ENCODE measurements at places on chromosomes 5 and 9.

DNA sequence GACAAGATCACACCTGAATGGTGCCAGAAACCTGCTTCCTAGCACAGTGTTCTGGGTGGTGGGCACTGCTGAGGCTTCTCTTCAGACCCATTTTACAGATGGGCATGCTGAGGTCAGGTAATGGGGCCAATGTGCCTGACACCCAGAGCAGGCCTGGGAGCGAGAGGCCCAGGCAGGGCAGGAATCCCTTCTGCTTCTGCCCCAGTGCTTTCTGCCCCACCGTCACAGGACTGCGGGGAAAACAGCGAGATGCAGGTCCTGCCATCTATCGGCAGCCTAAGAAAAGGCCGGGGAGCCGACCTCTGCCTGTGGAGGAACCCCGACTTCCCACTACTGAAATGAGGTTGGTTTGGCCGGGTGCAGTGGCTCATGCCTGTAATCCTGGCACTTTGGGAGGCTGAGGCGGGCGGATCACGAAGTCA lies 22.8 kb upstream of the RNU6ATAC start:
- DNase-seq: no peak

DNA sequence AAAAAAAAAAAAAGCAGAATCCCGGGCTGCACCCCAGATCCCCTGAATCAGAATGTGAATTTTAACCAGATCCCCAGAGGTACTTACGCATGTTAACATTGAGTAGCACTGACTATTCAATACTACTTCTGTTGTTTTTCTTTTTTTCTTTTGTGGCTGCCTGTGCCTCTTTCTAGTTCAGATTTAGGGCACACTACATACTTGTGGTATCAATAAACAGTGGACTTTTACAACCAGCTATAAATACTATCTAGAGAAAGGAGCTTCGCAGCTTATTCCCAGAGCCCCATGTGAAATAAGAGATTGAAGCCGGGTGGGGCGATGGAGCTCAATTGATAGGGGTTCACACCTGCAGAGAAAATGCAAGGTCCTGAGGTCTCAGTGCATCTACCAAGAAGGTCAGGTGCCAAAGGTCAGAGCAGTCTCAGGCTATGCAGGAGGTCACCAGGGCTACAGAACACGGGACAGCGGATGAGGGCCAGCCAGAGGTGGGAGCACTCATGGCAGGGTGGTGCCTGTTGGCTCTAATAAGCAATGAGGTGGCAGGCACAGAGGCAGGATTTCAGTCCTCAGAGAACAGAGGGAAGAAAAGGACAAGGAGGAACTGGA lies 22.3 kb downstream of the WWC1 start:
- DNase-seq: no peak

DNA sequence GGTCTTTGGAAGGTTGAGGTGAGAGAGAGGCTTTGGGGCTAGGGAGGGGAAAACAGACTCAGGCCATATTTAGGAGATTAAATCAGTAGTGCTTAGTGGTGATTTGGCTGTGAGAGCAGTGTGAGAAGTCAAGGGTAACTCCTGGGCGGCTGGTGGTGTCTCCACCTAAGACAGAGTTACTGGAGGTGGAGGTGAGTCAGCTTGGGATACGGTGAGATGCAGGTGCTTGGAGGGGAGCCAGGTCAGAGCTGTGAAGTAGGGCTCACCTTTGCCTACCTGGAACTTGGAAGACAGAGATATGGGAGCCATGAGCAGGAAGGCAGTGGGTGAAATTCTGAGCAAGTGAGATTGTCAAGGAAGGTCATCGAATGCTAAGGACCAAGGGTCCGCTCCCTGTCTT lies 24.5 kb downstream of the RGS3 start:
- no peak for DNase-seq

DNA sequence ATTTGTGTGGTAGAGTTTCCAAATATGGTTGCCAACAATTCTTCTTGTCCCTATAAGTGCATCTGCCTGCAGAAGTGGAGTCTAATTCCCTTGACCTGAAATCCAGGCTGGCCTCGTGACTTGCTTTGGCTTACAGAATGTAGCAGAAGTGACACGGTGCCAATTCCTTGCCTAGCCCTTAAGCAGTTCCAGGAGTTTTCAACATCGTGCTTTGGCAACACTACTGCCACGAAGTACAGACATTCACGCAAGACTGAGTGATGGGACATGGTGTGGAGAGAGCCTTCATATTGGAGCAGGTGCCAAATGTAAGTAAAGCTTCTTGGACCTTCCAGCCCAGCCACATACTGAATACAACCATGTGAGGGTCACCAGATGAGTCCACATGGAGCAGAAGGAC lies 92.9 kb upstream of the NEK6 start:
- no peak for DNase-seq

GRCh38 chr5:78506261-78507024 lies 142.1 kb downstream of the LHFPL2 start:
- no peak for DNase-seq

DNA sequence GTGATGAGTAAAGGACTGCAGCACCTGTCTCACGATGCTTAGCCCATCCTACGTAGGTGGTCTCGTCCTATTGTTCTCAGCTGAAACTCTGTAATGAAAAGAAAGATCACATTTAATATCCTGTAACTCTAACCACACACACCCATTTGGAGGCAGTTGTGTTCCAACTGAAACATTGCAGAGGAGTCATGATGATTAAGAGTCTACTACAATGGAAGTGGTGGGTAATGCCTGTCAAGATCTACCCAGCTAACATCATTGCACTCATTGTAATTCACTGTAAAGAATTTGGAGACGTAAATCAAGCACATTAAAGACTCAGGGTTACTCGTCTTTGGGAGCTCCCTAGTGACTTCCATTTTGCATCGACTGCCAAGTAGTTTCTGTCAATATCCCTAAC lies 106.0 kb upstream of the PTPN3 start:
- no peak for DNase-seq

- DNase-seq: no peak
Observed at GRCh38 chr5:71737931-71738539, 19.0 kb downstream of the CARTPT start.

- DNase-seq: no peak
Observed at GRCh38 chr5:178143246-178143645, 10.4 kb downstream of the NHP2 start.

DNA sequence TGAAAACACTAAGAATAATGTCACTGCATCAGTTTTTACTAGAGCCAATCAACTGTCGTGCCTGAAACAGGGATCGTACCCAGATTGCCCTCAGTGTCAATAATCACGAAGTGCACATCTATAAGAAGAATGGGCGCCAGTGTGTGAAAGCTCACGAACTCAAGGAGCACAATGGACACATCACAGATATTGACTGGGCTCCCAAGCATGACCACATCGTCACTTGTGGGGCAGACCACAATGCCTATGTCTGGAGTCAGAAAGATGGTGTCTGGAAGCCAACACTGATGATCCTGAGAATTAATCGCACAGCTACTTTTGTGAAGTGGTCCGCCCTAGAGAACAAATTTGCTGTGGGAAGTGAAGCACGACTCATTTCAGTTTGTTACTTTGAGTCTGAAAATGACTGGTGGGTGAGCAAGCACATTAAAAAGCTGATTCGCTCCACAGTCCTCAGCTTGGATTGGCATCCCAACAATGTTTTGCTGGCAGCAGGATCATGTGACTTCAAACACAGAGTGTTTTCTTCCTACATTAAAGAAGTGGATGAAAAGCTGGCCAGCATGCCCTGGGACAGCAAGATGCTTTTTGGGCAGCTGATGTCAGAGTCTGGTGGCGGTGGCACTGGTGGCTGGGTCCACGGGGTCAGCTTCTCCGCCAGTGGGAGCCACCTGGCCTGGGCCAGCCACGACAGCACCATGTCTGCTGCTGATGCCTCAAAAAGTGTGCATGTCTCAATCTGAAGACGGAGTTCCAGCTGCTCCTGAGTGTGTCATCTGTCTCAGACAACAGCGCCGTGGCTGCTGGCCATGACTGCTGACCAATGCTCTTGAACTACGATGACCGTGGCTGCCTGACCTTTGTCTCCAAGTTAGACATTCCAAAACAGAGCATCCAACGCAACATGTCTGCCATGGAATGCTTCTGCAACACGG lies 32.2 kb downstream of the NSA2 start:
- DNase-seq: no peak

DNA sequence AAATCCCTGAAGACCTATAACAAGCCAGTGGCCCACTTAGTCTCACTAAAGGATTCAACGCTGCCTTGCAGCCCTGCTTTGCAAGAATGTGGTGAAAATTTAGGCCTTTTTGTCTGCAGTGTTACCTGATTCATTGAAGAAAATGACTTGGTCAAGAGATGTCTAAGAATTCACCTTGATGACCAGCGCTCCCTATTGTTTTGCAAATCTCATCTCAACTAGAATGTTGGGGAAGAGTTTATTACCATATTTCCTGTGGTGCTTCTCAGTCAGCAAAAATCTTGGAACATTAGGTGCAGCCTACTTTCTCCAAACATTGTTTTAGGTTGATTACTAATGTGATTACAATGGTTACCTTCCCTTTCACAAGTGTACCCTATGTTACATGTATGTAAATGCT lies 53.5 kb downstream of the PLK2 start:
- DNase-seq: no peak

DNA sequence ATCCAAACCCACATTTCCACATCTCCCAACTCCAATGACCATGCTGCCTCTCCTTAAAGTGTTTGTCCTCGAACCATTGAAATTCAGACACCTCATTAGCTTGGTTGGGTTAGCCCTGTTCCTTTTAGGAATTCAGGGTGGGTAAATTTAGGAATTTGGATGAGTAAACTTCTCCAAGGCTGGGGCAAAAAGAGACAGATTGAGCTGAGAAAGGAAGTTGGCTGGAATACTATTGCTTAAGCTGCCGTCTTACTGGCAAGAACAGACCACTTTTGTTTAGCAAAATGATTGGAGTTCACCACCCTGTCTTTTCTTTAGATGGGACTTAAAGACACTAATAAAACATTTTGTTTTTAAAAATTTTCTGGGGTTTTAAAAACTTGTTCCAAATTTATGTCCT lies 143.6 kb upstream of the GDNF start:
- no peak for DNase-seq

- DNase-seq: no peak
Observed at GRCh38 chr5:57684299-57684702, 201.7 kb upstream of the ACTBL2 start.

DNA sequence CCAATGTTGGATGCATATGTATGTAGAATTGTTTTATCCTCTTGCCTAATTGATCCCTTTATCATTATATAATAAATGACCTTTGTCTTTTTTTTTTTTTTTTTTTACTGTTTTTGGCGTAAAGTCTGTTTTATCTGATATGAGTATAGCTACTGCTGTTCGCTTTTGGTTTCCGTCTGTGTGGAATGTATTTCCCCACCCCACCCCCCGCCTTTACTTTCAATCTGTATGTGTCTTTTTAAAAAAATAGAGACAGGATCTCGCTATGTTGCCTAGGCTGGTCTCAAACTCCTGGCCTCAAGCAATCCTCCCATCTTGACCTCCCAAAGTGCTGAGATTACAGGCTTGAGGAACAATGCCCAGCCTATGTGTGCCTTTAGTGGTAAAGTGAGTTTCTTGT lies 11.3 kb downstream of the AHRR start:
- DNase-seq: no peak

DNA sequence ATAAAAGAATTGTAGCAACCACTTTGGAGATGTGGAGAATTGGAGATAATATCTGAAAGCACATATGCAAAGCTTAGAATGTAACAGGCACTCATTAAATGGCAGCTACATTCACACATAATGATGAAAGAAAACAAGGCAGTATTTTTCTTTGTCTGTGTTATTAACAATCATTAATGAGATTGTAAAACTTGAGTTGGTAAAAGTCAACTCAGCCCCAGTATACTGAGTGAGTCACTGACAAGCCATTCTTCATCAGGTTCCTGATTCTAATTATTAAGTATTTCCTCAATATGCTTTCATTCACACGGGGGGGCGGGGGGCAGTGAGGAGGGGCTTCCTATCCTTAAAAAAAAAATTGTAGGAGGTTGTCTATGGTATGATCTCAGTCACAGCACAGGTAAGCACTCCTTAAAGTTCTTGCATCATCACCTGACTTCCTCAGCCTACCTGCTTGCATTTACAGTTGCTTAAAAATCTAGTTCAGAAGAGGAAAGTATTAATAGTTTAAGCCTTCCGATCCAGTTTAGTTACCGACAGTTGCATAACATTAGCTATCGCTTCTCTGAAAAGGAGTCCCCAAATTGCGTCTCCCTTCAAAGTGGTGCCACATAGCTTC lies 379.8 kb downstream of the EFNA5 start:
- no peak for DNase-seq

- no peak for DNase-seq
Observed at GRCh38 chr5:72621576-72621975, 114.4 kb upstream of the ZNF366 start.

GRCh38 chr5:179314606-179315355 lies 30.5 kb downstream of the ADAMTS2 start:
- no peak for DNase-seq

DNA sequence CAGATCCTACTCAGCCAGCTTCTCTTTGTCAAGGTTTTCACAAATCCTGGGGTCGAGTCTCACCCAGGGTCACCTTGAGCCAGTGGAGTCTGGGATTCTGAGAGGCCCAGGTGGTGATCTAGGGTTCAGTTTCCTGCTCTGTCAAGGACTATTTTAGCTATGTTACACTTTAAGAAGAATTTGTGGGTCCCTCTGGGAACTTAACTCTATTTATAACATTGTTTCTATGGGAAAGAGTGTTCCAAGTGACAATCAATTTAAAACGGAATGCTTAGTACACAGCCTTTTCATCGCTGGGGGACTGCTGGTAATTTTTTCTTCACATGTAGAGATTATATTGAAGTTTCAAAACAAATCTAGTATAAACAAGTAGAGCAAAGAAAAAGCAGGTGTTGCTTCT lies 26.9 kb upstream of the TMEM252 start:
- DNase-seq: no peak

GRCh38 chr9:129455151-129455995 lies 165.5 kb downstream of the C9orf50 start:
- no peak for DNase-seq

- DNase-seq: no peak
Observed at GRCh38 chr9:77927265-77927664, 104.3 kb downstream of the GNAQ start.

DNA sequence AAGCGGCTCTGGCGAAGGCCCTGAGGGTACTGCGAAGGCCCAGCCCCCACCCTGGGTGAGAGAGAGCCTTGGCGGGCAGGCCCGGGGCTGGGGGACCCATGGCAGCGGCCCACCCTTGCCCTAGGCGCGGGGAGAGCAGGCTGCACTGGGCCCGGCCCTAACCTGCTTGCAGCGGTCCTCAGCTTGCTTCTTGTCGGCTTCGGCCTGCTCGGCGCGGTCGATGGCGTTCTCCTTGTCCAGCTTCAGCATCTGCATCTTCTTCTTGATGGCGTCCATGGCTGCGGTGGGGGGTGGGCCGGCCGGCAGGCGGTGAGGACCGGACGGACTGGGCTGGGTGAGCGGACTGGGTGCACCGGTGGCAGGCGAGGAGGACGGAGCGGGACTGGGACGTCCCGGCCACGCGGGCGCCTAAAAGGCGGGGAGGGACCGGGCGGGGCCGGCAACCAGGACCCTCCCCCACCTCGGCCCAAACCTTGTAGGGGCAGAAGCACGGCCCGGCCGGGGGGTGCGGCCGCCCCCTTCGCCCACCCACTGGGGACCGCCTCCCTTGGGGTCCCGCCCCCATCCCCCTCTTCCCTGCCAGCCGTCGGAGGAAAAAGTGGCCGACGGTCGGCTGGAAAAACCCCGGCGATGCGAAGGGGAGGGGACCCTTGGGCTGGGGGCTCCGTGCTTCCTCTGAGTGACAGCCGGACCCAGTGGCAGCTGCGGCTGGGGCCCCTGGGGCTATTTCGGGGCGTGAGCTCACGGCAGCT lies at the start of gene TPM2:
TPM2 (minus strand) TSS at position 384 of the 752 bp plus-strand sequence; CDS start at position 276, 108 bp downstream.
- no peak for DNase-seq

GRCh38 chr5:158170534-158170933 lies 311.6 kb upstream of the CLINT1 start:
- no peak for DNase-seq

- no peak for DNase-seq
Observed at GRCh38 chr9:93257808-93258331, 73.9 kb downstream of the WNK2 start.
